ENCODE measurements at places on chromosomes 4 and X.

DNA sequence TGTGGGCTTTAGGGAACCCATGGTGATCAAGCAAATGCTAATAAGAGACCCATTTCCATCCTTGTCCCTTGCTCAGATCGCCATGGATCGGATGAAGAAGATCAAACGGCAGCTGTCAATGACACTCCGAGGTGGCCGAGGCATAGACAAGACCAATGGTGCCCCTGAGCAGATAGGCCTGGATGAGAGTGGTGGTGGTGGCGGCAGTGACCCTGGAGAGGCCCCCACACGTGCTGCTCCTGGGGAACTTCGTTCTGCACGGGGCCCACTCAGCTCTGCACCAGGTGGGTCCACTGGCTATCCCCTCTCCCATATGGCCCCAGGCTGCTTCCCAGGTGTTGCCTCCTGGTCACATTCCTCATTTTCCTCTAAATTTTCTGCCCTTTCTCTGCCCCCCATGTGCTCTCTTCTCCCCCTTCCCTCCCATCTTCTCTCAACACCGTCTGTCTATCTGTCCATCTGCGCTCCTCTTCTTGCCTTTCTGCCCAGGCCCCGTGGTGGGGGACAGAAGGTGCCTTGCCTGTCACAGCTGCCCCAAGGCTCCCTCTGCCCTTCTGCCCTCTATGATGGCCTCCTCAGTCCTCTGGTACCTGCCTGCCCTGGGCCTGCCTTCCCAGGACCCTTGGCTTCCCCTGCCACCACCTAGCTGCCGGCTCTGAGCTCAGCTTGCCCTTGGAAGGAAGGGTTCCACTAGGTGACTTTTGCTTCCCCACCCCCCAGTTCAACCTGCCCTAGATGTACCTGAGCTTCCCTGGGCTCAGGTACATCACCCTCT, 5.2 kb downstream of the CDK16 start:
- no peak for DNase-seq

- DNase-seq: no peak
These were observed 370.8 kb upstream of the DIPK2B start for GRCh38 chrX:45571453-45571852.

DNA sequence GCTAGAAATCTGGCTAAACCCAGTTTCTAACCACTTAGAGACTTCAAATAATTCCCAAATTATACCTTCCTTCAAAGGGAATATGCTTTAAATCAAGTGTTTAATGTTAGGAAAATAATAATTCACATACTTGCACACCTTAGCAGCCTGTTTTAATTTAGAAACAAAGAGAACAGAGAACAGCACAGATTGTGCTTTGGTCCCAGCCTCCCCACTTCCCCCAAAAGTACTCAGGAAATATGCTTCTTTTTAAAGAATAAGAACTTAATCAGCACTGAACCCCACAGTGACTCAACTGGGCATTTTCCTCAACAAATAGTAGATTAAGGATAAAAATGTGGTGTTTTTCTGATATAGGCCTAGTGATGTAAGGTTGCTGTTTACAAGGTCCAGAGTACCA, 295.8 kb downstream of the GBA3 start:
- DNase-seq: no peak

DNA sequence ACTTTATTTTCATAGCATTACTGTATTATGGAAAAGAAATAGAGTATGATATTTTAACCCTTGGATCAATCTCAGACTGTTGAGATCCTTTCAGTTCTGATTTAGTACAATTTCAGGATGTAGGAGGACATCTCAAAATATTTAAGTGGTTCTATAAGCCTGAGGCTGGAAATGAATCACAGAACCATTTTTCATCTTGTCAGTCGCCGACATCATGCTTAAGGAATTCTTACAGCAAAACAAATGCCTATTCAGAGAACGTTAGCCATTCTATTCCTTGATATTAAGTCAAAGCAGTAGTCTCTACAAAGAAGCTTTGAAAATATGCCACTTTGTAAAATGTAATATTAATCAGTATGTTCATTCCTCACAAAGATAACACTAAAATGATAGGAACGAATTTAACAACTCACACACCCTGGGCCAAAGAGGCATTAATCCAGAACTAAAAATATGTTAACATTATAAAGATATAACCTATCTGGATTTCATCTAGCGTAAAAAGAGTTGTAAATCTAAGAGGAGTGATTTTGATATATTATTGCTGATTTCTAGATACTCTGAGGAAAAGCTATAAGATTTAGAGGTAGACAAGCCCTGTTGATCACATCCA, 152.0 kb downstream of the GASK1B start:
- peak; percentile 41 for DNase-seq

DNA sequence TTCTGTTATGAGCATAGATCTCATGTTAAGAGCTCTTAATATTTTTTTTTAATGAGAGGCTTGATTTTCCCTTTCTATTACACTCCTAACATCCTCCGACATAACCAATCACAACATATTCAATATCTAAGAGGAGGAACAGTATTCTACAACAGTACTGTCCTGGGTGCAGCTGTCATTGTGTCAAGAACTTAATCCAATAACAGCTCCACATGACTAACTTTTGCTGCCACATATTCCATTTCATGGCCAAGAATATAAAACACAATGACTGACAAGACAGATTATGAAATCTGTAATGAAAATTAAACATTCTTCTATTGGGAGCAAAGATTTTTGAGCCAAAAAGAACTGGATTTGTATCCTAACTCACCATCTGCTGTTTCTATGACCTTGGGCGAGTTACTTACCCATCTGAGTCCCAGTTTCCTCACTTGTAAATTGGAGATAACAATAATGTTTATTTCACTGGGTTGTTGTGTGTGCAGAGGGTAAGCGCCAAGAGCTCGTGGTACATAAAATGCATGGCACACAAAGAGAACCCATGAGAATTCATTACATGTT, 405.6 kb downstream of the SPRY1 start:
- DNase-seq: no peak

GRCh38 chr4:15042529-15043167, 40.4 kb downstream of the CPEB2 start:
- DNase-seq: peak; percentile 8

DNA sequence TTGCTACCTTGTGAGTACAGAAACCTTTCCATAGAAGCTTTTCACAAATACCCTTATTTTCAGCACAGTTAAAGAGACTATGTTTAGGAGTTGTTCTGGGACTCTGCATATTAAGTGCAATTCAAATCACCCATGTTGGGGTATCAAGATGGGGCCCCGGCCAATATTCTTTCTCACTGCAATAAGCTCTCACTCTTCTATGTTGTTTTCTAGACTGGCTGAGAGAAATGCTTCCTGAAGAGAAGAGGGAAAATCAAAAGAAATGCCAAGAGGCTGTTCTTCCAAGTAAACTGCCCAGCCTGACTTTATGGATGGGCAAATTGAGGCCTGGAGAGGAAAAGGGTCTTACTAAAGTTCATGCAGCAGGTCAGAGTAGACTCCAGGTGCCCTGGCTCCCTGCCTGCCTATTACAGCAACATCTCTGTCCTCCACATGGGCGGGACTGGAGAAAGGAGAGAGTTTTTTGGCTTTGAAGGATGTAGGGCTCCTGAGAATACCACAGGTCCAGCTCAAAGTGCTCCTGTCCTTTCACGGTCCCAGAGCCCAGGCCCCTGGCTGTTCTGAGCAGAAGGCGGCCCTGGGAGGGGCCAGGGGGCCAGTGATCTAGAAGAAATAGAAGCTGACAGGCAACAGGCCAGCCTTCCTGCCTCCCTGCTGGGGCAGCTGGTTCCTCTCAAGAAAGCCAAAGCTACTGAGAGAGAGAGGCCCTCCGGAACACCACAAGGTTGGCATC, 745 bp upstream of the IQSEC2 start:
- no peak for DNase-seq

DNA sequence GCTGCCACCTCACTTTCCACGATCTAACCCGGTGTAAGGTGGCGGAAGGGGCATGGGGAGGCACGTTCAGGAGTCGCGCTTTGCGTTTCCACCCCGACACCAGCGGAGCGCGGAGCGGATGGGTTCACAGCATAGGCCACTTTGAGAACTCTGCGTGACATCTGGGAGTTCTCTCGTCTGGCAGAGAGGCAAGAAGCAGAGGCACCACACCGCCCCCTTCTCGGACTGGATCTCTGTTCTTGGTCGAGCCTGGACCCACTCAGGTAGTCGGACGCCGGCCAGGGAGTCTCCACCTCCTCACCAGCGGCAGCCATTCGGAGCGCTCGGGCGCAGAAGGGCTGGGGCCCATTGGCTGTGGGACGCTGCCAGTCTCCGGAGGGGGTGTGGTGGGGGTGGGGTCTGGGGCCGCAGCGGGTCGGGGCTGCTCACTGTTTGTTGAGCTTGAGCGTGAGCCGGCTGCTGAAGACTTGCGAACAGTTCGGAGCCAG, at the start of gene DACH2:
Gene DACH2 (plus strand): TSS at position 428 of the 488 bp plus-strand sequence.
- peak; percentile 56 for DNase-seq

- no peak for DNase-seq
These were observed 69.2 kb downstream of the MTNR1A start for GRCh38 chr4:186486172-186486571.

DNA sequence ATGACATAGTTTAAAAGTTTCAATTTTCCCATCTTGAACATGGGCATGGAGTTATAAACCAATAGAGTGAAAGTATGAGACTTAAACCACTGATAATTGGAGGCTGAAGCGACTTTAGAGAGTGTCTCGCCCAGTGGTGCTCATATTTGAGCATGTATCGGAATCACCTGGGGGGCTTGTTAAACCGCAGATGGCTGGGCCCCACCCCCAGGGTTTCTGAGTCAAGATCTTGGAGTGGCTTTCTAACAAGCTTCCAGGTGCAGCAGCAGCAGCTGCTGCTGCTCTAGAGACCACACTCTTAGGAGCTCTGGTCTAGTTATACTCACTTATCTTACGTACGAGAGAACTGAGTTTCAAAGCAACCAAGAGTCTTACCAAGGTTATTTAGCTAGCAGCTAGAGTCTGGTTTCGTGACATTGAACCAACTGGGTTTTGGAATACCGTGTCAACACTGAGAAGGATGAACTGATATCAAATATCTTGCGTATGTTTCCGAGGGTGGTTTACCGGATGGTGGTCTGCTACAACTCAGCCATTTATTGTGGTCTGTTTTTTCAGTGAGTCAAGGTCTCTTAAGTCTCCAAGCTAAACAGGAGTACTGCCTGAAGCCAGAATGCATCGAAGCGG, 5.9 kb downstream of the PHEX start:
- peak; percentile 25 for DNase-seq

- no peak for DNase-seq
These were observed 29.9 kb downstream of the VCX2 start for GRCh38 chrX:8140986-8141744.

DNA sequence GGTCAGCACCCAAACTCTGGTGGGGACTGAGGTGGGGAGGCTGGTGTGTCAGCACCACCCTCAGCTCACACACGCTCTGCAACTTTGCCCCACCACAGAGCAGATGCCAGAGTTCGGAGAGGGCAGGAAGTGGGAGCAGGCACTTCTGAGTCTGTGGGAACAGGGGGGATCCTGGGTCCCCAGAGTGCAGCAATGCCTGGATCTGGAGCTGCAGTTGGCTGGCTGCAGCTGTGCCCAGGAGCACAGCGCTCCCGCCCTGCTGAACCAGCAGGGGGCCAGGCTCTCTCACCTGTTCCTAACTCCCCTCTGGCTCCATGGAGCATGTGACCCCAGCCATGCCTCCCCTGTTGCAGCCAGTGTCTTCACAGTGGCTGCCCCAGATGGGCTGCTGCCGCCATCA, 252.4 kb downstream of the SPOCK3 start:
- DNase-seq: no peak

DNA sequence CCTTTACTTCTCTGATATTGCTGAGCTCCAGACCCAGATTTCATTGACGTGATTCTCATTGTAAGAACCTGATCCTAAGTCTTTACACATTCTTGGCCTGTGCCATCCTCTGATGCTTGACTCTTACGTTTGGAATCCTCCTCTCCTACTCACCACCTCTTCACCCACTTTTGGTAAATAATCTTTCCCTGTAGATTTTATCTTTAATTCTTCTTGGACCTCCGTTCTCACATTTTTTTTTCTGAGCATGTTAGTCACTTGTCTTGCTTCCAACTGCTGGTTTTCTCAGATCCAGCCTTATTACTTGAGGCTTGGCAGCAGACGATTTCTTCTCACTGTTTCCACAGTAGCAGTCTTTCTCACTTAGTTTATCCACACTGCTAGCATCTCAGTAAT, 12.4 kb upstream of the SH3RF1 start:
- DNase-seq: peak; percentile 53

- no peak for DNase-seq
These were observed 12.1 kb upstream of the TRIML2 start for GRCh38 chr4:188121530-188121929.

DNA sequence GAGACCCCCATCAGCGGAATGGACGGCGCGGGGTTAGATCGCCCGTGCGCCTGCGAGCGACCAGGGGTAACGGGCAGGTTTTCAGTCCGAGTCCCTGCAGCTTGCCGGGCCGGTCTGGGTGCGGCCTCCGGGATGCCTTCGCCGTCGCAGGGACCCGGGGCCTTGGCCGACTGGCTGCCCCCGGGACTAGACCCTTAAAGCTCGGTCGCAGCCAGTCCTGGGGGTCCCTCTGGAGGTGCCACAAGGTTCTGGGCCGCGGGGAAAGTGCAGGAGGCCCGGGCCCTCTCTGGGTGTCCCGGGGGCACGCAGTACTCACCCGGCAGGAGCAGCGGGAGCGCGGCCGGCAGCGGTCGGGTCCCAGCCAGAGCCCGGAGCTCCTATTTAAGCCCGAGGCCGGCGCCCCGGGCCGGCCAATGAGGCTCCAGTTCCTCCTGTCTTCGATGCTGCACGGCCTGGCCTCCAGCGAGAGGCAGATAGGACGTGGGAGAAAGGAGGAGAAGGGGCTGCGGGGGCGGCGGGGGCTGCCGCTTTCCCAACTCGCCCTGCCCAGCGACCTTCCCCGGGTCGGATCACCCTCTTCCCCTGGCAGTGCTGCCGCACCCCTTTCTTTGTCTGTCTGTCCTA, at the start of gene SPON2:
Gene SPON2 (minus strand): TSS at position 356 of the 624 bp plus-strand sequence.
- DNase-seq: no peak

DNA sequence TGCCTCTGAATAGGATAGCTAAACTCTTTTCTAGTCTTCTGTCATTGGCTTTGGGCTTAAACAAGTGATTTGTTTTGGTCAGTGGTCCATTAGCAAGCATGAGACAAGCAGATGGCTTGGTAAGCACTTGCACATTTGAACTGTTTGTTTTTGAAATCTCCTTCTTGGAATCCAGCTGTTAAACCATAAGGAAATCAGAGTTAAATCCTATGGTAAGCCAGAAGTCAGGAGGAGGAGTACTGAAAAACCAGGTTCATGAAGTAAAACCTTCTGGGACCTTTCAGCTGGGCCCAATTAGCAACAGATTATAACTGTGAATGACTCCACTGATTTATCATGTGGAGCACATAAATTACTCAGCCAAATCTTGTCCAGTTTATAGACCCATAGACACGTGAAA, 1042.5 kb upstream of the PABPC4L start:
- DNase-seq: no peak

GRCh38 chrX:100745205-100745604, 13.3 kb upstream of the SYTL4 start:
- no peak for DNase-seq

- no peak for DNase-seq
These were observed 1.5 kb downstream of the SLC10A4 start for GRCh38 chr4:48484494-48485168.

GRCh38 chrX:86047936-86048280, 550 bp upstream of the CHM start:
- peak; percentile 16 for DNase-seq

All from trophoblast cell (in vitro differentiated cells and primary cell).